SJCRH30 (cell line): ENCODE measurements at places on chromosomes 12 and 14.

DNA sequence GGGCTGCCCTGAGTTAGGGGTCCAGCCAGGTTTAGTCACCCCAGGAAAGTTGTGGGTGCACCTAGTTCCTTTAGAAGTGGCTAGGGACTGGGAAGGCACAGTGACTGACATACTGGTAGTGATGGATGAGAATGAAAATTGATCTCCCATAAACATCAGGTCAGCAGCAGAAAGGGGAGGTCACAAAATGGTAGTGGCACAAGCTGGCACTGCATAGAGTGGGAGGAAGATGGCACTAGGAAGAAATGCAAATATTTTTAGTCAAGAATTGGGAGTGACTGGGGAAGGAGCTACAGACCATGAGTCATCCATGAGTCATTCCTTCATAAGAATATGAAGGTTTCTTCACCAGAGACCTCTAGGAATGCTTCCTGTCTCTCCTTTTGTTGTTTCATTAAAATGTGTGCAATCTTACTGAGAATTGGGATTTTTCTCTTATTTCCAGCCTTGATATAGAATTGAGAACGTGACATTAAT lies 198.3 kb upstream of the AMIGO2 start:
- no peak for DNase-seq

DNA sequence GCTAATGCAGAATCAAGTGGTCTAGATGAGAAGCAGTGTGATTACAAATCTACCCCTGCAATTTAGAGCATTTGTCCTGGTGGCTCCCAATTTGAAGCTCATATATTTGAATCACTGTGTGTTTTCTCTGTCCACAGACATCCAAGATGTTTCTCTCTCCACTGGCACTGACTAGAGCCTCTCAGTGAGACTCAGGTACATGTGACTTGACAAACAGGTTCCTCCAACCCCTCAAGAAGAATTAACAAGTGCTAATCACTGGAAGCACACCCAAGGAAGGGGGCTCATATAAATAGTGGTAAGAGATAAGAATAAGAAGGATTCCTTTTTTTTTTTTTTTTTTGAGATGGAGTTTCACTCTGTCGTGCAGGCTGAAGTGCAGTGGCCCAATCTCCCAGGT lies 20.5 kb downstream of the OR10G2 start:
- no peak for DNase-seq

DNA sequence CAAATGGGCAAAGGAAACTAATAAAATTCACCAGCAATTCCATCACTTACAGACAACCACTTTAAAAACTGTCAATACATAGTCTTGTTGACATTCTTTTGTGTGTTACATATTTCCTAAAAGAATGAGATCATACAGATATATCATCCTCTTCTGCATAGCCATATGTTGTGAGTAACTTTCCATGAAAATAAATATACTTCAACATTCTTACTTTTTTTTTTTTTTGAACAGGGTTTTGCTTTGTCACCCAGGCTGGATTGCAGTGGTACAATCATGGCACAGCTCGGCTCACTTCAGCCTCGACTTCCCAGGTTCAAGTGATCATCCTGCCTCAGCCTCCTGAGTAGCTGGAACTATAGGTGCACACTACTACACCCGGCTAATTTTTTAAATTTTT lies 20.9 kb downstream of the ZC2HC1C start:
- no peak for DNase-seq

DNA sequence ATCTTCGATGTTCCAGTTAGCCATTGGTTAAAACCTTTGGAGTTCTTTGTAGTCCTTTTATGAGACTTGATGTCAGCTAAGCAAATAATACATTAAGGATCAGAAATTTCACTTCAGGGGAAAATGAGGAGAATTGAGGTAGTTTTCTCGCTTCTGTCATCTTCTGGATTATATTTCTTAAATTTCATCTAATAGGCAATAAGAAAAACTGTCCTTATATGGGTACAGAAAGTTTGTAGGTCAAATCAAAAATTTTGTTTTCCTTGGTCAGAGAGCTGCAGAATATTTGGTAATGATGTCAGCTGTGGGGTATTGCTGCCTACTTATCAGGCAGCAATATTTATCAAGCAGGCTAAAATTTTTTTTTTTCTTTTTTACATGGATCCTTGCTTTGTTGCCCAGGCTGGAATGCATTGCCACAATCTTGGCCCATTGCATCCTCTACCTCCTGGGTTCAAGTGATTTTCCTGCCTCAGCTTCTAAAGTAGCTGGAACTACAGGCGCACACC lies 37.1 kb downstream of the RIMKLB start:
- DNase-seq = no peak

DNA sequence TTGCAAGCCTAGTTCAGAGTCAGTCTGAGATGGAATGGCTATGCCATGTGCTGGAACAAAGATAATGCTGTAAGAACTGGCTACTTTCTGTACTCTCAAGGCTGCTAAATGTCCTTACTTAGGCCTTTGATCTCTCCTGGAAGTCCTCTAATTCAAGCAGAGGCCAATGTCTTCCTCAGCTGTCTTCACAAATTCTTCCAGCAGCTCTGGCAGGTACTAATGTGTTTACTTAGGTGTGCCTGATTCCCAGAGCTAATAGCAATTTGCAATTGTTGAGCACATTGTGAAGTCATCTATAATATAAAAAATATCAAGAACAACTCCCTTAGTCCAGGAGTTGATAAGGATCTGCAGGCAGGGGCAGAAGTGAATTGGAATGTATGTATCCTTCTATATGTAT lies 3.8 kb upstream of the MYF5 start:
- no peak for DNase-seq

- no peak for DNase-seq
These were observed 979.0 kb downstream of the SLC6A15 start for GRCh38 chr12:83933615-83934014.

DNA sequence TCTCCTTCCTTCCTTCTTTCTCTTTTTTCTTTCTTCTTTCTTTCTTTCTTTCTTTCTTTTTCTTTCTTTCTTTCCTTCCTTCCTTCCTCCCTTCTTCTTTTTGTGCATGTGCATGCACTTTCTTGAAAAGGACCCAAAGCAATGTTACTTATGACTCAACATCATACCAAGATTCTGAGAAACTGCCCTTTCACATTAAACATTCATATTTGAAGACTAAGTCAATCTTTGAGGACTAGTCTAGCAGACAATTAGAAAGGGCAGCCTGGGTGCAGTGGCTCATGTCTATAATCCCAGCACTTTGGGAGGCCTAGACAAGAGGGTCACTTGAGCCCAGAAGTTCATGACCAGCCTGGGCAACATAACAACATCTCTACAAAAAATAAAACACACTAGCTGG lies 212.8 kb upstream of the KITLG start:
- no peak for DNase-seq

DNA sequence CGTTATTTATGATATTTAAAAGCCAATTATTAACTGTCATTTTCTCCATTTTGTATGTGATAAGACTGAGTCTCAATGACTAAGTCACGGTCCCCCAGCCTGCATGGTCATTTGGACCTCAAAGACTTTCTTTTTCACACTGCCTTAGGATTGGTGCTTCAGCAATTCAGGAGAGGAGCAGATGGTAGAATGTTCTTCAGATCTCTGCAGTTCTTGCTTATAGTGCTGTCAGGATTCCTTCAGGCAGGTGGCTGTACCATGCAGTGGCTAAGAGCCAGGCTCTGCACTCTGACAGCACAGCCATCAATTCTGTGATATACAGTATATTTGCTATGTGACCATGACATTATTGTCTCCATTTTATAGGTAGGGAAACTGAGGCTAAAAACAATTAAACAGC lies 18.7 kb downstream of the SSPN start:
- no peak for DNase-seq

DNA sequence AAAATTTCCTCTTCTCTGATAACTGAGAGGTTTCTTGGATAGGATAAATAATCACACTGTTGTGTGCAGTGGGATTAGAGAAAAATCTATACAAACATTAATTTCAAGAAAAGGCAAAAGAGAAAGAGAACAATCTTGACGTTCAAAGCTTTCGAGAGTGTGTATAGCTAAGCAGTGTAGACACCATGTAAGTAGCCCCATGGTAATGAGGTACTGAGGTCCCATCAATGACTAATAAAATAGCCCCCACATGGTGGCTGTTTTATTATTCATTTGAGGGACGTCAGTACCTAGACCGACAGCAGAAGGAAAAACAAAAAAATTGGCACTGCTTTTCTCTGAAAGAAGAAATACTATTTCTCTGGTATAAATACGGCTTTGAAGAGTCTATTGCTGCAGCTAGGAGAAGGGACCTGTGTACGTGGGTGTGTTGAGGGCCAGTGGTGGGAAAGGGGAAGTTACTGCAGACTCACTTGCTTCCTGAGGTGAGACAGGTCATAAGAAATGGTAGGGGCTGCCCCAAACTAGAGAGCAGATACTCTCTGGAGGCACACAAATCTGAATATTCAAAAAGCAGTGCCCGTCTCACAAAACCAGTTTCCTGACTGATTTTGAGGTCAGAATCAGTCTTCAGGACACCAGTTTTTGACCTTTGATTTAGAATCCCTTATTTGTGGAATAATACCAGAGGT lies 339.8 kb downstream of the EMP1 start:
- no peak for DNase-seq

- no peak for DNase-seq
These were observed 167.1 kb downstream of the ADGRD1 start for GRCh38 chr12:131120831-131121271.

DNA sequence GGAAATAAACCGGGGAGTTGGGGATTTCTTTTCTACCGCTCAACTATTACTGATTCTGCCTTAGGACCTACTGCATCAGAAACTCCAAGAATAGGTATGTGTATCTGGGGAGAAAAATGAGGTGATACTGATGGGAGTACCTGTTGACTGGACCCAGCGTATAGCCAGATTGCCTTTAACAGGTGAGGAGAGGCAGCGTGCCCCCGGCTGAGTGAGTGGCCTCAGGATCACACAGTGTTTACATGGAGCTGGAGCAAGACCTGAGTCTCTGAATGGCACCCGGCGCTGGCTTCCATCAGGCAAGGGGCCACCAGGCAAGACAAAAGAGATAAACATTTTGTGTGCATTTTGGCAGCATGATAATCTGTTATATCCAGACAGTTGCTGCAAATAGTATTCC lies 496.2 kb downstream of the EGLN3 start:
- DNase-seq = peak; percentile 26

GRCh38 chr12:55708695-55709233 lies 1.1 kb upstream of the ITGA7 start:
- no peak for DNase-seq

- no peak for DNase-seq
These were observed 43.3 kb downstream of the PPP1R12A start for GRCh38 chr12:79891506-79892162.

DNA sequence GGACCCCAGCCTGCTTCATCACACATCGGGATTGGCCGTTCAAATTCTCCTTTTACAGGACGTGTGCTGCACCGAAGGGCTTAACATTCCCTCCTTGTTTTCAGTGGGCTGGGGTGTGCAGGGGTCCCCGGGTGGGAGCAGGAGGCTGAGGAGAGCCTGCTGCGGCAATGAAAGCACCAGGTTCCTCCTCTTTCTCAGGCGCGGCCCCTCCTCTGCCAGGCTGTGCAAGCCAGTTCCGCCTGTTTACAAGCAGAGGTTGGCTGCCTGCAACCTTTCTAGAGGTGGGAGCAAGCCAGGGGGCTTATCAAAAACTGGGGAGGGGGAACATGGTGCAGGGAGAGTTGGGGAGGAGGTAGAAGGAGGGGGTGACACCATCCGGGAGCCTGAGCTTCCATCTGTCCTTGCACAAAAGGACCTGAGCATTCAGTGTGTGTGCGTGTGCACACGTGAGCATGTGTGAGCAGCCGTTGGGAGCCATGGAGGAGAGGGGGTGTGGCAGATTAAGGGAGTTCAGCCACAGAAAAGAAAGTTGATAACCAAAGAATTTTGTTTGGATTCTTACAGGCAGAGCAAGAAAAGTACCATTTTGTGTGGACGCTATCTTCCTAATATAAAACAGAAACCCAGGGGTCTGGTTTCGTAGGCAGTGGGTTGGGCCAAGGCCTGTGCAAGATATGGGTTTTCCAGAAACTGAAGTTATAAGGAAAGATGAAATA lies 108.8 kb upstream of the RFLNA start:
- DNase-seq = no peak

DNA sequence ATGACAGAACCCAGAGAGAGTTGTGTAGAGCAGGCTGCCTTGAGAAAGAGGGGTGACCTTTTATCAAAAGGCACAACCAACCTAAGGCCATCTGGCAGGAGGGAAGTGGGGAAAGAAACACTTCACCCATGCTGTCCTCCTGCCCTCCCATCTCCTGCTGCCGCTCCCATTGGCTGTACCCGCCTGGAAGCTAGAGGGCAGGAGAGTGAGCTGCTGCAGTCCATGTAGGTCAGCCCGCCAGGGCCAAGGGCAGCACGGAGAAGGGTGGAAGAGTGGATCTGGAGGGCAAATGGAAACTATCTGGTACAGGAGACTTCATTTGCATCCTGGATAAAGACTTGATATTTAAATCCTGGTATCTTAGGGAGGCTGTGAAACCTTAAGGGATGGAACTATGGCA lies 11.5 kb upstream of the CABP1 start:
- no peak for DNase-seq

DNA sequence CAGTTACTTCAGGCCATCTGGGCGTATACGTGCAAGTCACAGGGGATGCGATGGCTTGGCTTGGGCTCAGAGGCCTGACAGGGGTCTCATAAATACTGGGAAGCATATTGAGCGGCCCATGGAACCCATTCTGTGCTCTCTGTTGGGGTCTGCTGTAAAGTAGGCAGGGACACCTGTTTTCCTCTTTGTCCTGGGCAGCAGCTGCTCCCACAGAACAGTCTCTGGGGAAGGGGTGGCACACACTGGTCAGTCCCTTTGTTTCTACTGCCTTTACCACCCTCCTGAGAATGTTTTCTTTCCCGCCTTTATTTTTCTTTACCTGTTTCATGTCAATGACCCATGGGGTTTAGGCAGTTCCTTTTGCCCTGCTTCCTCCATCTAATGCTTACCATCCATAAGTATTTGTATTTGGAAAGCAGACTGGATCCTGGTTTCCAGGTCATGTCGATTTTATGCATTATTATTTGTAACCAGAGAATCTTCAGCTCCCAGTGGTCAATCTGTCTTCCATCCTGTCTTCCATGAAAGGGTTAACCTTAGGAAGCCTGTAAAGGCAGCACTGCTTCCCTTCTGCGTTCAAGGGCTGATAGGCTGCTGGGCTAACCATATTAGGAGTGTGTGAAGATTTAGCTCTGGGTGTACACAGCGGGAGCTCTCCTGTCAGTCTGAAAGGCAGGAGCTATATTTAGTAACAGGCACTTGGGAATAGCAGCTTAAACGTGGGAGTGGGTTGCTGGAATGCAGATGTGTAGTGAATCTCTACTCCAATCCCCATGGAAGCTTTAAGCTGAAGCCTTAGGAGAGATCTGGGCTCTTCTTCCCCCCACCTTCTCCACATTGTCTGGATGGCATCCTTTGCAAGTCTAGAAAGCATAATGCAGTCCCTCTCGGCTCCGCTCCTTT lies 124.0 kb downstream of the DYRK2 start:
- peak; percentile 60 for DNase-seq

DNA sequence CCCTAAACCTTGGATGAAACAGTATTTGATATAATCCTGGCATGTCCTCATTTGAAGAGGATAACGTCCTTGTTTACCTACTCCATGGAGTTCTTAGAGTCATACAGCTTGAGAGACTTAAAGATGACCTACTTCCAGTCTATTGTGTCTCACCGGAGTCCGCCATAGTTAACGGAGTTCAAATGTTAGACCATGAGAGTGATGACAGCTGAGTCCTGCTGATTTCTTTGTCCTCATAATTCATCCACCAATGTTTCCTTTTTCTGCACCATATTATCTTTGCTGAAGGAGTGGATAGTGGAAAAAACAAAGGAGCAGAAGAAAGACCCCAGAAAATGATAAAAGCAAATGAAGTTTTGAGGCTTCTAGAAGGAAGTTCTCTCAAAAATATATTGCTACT lies 75.8 kb upstream of the HIF1A start:
- no peak for DNase-seq
